ENCODE measurements at places on chromosomes 4 and X.
A peak's percentile ranks its signal among the peaks of the same experiment; 100 is the strongest.

GRCh38 chr4:82419451-82419850 is 10.8 kb downstream of the HNRNPDL start:
- no peak for DNase-seq

DNA sequence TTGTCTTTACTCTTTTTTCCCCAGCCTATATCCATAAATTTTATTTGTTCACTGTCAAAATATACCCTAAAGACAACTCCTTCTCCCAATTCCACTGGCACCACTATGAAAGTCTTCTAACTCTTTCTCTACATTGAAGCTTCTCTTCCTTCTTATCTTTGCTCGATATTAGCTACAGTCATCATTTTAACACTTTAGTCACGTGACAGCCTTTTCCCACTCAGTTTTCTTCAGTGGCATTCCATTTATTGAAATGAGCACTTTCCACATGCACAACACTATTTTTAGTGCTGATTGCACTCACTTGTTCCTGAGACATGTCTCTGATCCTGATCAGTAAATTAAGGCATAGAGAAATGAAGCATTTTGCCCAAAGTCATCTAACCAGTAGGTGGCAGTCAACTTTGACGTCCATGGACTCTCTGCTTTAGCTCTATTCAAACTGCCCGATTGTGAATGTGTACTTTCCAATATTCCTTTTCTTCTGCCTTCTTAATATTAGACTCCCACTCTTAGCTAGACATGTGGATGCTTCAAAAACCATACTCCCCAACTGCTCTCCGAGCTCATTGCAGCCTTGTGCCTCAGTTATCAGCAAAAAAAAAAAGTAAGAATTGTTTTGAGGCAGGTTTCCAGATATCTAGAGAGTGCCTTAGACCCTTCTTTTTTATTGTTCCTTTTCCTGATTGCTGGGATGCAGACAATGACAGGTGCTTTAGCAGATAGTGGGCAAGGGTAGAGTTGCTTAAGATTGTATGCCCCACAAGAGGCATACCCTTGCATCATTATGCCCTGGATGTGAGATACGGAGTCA is 394.4 kb upstream of the ADGRL3 start:
- peak; percentile 57 for DNase-seq

DNA sequence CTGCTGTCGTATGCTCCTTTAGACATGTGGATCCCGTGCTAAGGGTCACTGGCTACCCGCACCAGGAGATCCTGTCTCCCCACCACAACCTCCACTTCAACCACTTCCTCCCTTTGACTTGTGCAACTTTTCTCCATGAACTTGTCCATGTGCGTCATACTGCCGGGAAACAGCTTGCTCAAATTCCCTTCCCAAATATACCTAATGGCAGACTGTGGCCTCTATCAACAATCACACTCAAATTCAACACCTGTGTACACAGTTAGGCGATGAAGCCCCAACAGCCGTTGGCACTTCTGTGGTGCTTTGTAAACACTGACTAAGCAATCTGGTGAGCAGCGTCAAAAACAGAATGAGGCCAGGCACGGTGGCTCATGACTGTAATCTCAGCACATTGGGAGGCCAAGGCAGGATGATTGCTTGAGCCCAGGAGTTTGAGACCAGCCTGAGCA is 49.5 kb downstream of the CD99L2 start:
- peak; percentile 93 for DNase-seq

- peak; percentile 68 for DNase-seq
These were observed 55.0 kb downstream of the LRBA start for GRCh38 chr4:150960079-150960478.

GRCh38 chr4:20844311-20844710 is 144.1 kb downstream of the PACRGL start:
- DNase-seq = peak; percentile 57

- no peak for DNase-seq
These were observed 28.3 kb downstream of the NBDY start for GRCh38 chrX:56757327-56757726.

DNA sequence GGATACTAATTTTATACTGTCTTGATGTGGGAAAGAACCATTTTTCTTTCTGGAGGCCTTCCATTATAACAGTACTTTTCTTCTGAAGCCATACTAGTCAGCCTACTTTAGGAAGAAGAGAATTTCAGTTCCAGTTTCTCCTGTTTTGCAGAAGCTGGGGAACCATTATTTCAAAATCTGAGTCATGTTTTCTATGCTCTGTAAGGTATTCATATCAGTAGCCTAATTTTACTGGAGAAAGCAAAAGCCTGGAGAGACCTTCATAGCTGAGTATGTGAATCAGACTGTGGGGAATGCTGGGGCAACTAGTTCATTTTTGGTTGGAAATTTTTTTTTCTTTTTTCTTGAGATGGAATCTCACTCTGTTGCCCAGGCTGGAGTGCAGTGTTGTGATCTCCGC is 22.4 kb downstream of the AFF1 start:
- peak; percentile 86 for DNase-seq

- no peak for DNase-seq
These were observed 488.3 kb downstream of the ANKRD50 start for GRCh38 chr4:124224256-124224655.

- DNase-seq = no peak
These were observed 12.2 kb downstream of the MGAT4D start for GRCh38 chr4:140485939-140486338.

- no peak for DNase-seq
These were observed 11.4 kb downstream of the RNF150 start for GRCh38 chr4:141121768-141122454.

GRCh38 chrX:124395145-124395880 is 49.0 kb downstream of the SH2D1A start:
- no peak for DNase-seq

GRCh38 chr4:165784672-165785071 is 88.4 kb upstream of the TLL1 start:
- DNase-seq = no peak

GRCh38 chr4:99100876-99101275 is 12.3 kb upstream of the ADH5 start:
- DNase-seq = no peak

- no peak for DNase-seq
These were observed 25.2 kb upstream of the ADD1 start for GRCh38 chr4:2818351-2818939.

- peak; percentile 45 for DNase-seq
These were observed 74.7 kb downstream of the CHRNA9 start for GRCh38 chr4:40409835-40410234.

GRCh38 chr4:110411574-110412011 is 64.4 kb upstream of the ENPEP start:
- no peak for DNase-seq

- DNase-seq = no peak
These were observed 689.0 kb downstream of the GRID2 start for GRCh38 chr4:92992758-92993157.

DNA sequence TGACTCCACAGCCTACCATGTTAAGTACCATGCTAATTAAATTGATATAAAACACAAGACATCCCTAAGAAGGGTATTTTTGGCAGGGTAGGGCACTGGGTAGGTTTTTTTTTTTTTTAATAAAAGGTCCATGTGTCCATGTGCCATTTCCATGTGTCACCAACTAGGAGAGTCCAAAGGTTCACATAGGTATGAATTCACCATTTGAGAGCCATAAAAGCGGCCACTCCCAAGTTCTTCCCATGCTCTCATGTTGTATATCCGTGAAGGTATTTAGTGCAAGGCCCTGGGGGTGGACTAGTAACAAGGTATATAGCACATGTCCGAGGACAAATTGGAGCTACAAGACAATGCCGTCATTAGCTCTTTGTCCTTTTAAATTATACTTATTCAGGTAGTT is 107.3 kb downstream of the PDE5A start:
- no peak for DNase-seq

DNA sequence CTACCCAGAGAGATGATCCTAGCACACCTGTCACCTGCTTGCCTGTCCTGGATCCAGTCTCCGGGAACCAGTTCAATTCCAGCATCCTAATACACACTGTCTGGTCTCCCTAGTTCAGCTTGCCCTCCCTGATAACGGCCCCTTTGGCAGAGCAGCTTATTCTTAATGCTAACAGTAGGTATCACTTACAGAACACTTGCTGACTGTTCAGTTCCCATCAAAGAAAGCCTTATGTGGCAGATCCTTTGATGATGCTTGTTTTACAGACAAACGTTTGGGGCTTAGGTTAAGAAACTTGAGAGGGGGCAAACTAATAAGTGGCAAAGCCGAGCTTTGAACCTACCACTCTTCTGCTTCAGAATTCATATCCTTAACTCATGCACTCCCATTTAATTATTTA is 890 bp downstream of the RASSF6 start:
- DNase-seq = peak; percentile 4

DNA sequence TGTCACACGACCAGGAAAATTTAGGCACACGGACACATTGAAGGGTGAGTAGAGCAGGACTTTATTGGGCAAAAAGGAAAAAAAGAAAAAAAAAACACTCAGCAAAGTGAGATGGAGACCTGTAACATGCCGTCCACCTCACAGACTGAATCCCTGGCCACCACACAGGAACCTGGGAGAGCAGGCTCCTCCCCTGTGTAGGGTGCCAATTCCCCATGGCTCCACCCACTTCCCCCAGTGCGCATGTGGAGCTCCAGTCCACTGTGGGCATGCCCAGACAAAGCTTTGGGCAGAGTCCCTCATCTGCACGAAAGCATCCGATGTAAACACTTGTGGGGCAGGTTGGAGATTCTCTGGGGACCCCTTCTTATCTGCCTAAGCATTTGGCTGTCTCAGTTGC is 23.6 kb upstream of the CBR4 start:
- peak; percentile 86 for DNase-seq

DNA sequence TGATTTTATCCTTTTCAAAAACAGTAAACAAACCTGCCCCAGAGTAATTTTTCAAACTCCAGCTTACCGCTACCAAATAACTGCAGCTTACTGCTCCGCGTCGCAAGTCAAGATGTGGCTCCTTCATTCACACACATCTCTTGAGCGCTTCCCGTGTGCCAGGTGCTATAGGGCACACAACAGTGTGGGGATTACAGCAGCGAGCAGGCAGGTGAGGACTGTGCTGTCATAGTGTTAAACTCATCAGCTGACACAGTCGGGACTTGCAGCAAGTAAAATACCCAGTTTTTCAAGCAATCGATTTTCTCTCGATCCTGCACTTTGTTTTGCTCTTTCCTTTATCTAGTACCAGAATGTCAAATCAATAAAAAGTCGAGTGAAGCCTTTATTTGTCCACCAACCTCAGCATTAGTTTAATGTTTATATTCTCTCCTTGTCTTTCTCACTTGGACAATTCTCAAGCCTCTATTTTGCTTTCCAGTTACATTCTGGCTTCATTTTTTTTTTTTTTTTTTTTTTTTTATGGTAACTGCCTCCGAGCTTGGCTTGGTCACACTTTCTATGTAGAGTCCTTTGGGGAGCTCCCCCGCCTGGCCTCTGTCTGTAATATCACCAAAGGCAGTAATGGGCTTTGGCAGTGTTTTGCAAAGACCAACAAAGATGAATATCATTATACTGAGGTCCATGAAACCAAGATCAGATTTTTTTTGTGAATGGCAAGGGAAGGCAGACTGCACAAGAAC is 8.3 kb upstream of the ASB5 start:
- DNase-seq = peak; percentile 70
